ENCODE measurements at places on chromosomes 6 and 20. TPM values are rescaled to one million over a fixed set of nuclear protein-coding genes. Genes with fewer than 3 reads are reported as not detected.

Gene ULBP3
- total RNA-seq, result 11.2 TPM

Gene ANKRD66
- not detected for total RNA-seq

Gene B3GALT4
- total RNA-seq, result 3.8 TPM

Gene PPP1R16B
- total RNA-seq, result not detected

Gene COL9A3
- not detected for total RNA-seq

Gene FKBP1A
- total RNA-seq, result 154 TPM

Gene WFDC2
- total RNA-seq, result not detected

Gene KIF6
- total RNA-seq, result 1.4 TPM

Gene GPX5
- total RNA-seq, result not detected

Gene TOX2
- 0.88 TPM for total RNA-seq

- DNase-seq, result no peak
Observed at GRCh38 chr6:129521946-129522345, 188.0 kb downstream of the ARHGAP18 start.

GRCh38 chr6:34201455-34202107, 35.1 kb upstream of the HMGA1 start:
- no peak for DNase-seq

DNA sequence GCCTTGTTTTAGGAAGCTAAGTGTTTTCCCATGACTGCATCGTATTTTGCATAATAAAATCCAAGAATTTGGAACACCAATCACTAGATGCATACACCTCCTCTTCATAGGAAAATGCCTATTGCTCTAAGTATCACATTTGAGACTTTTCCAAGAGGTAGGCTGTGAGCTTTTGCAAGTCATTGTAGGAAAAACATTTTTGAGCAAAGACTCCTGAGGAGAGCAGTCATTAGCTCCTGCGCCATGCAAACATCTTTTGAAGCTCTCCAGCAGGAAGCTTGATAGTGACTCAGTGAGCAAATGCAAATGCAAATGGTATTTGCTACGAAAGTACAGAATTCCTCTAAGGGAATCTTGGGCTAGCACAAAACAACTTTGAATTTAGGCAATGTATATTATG, 750.4 kb downstream of the QKI start:
- no peak for DNase-seq

DNA sequence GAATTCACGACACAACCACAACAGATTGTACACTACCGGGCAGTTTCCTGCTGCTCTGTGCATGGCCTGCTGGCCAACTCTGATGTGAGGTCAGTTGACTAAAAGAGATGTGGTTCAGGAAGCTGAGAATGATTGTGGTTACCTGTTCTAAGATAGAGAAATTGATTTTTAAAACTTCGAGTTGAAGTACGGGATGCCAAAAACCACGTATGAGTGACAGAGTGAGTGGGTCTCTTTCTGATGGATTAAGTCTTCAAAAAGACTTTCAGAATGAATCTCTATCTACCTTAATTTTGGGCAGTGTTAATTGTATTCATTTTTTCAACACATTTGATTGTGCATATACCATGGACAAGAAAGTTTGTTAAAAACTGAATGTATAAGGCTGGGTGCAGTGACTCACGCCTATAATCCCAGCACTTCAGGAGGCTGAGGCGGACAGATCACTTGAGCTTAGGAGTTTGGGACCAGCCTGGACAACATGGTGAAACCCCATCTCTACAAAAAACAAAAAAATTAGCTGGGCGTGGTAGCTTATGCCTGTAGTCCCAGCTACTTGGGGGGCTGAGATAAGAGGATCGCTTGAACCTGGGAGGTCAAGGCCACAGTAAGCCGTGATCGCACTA, 121.2 kb downstream of the SGK1 start:
- DNase-seq, result no peak

- no peak for DNase-seq
Observed at GRCh38 chr20:63785691-63786131, 45.4 kb downstream of the ZBTB46 start.

DNA sequence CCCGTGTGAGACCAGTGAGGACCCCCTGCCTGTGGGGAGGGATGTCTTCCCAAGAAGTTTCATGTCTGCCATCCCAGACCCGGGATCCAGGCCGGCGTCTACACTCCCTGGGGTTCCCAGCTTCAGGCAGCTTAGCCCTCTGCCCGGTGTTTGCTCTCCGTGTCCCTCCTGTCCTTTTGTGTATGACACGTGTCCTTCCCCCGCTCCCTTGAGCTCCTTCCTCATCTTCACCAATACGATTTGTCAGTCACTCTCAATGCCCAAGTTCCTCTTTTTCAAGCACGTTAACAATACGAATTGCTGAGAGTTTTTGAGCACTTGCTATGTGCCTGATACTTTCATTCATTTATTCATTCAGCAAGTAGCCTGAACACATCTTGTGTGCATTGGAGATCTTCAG, 115.6 kb upstream of the PTPN1 start:
- DNase-seq, result no peak

DNA sequence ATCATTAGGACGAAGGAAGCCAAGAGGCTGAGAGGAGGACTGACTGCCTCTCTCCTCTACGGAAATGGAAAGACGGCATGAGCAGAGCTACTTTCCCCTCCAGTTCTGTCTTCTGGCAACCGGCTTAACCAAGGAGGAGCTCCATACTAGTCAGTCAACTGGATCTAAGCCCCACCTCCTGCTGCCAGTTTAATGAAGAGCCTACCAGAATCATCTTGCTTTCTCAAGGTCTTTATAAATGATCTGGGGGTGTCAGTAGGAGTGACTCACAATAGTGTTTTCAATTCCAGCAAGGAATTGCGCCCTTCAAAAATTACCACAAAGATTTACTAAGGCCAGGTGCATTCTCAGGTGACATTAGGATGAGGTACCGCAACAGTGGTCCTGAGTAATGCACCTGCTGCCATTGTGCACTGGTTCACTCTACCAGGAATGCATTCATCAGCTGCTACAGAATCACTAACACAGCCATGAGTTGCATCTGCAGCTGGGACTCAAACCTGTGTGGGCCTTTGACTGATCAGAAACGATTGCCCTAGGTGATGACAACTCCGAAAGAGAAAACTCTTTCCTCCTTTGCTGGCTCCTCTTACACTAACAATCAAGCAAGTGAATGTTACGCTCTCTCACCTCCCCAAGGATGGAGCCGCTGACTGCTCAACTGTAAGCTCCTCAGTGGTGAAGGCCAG, 2.8 kb downstream of the UQCC2 start:
- no peak for DNase-seq

DNA sequence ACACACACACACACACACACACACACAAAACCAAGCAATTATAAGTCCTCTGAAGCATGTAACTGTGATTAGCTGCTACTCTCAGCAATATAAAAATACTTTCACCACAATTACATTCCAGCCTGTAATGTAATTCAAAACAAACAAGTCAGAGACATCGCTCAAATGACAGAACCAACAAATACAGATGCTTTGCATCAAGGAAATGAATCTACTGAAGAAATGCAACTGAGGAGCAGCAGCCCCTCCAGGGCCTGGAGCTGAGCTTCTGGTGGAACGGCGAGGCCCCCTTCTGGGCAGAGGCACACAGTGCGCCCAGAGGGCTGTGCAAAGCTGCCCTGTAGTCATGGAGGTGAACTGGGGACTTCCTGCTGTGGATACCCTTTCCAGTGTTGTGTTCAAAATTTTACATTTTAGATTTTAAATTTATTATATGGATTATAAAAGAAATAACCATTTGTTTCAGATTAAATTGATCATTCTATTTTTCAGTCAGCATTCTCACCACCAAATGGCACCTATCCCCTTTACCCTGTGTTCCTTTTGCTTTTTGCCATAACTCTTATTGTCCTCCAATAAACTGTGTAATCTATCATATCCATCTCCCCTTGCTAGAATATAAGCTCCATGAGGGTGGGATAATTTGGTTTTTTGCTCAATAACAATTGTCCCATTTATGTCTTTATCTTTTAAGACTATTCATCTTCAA, 23.2 kb downstream of the ADAT2 start:
- DNase-seq, result peak; percentile 89

- no peak for DNase-seq
Observed at GRCh38 chr6:130211691-130212090, 11.1 kb downstream of the SAMD3 start.

GRCh38 chr20:62776692-62777527, 19.4 kb upstream of the MRGBP start:
- no peak for DNase-seq

DNA sequence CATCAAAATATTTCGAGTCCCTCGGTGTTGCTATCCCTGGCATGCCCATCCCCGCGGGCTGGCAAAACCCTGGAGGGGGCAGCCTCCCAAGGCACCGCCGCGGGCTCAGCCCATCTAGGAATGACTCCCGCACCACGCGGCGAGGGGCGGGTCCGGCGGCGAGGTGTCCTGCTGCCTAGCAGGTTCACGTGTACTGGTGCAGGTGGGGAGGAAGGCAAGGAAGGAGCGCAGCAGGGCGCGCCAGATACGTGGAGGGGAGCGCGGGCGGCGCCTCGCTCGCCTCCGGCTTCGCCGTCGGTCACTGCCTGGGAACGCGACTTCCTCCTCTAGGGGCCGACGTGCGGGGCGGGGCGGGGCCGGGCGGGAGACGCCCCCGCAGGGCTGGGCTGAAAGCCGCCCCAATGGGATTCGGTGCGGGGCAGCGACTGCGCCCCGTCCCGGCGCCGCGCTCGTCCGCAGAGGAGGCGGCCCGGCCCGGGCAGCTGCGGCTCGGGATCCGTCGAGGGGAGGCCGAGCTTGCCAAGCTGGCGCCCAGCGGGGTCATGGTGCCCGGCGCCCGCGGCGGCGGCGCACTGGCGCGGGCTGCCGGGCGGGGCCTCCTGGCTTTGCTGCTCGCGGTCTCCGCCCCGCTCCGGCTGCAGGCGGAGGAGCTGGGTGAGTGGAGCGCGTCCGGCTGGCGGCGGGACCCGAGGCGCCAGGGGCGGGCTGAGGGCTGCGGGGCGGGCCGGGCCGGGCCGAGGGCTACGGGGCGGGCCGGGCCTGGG, at the start of gene DCBLD1:
DCBLD1 (plus strand) TSS at position 435 of the 764 bp plus-strand sequence; CDS start at position 543, 108 bp downstream.
- peak; percentile 99 for DNase-seq

GRCh38 chr20:32391003-32391402, 32.9 kb downstream of the ASXL1 start:
- DNase-seq, result no peak

GRCh38 chr6:142478117-142478516, 176.3 kb downstream of the ADGRG6 start:
- DNase-seq, result no peak

DNA sequence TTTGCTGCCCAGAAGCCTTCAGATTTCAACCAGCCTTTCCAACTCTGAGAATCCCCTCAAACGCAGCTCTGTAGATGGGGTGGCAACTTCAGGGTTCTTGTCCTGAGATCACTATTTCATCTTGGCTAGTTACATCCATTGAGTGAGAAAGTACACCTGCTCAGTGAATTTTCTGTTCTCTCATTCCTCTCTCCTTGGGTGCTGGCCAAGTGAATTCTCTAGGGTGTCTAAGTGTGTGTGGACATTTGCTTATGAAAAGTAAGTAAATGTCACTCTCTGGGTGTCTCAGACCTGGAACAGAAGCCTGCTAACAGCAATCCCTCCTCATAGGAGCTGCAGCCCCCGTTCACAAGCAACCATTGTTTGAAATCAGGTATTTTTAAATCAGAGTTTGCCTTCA, 3.8 kb downstream of the RIN2 start:
- DNase-seq, result no peak

- DNase-seq, result no peak
Observed at GRCh38 chr6:47016261-47016660, 25.9 kb downstream of the ADGRF1 start.

DNA sequence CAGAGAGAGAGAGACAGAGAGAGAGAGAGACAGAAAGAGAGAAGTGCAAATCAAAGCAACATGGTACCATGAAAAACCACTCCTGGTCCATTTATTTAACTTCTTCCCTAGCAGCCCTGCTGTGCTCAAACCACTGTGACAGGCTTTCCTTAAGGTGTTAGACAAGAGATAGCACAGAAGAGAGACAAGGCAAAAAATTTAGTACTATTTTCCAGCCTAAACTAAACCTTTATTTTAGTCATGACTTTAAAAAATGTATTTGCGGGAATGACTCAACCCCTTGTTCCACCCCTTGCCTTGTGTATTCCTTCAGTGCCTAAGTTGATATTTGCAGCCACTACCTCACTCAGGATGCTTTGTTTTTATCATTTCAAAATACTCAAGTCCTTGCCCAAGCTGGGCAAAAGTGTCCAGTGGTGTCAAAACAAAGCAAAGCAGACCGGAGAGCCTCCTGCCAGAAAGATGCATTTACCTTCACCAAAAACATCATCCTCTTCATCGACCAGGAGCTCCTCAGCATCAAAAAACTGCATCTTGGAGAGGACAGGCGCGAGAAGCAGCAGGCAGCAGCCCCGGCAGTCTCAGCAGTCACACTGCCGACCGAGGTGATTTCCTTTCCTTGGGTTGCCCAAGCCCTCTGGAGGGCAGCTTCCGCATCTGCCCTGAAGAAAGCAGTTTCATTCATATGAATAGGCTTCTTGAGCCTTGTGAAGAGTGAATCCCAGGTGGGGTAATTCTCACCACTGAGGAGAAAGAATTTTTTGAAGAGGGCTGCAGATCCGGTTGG, at the start of gene RIPOR2:
RIPOR2 (minus strand) TSS at position 595 of the 787 bp plus-strand sequence; CDS start at position 533, 62 bp downstream.
- DNase-seq, result peak; percentile 51

- peak; percentile 55 for DNase-seq
Observed at GRCh38 chr6:39029156-39030011, 19.2 kb upstream of the GLP1R start.

- peak; percentile 92 for DNase-seq
Observed at GRCh38 chr6:34531580-34532201, 24.4 kb downstream of the SPDEF start.

DNA sequence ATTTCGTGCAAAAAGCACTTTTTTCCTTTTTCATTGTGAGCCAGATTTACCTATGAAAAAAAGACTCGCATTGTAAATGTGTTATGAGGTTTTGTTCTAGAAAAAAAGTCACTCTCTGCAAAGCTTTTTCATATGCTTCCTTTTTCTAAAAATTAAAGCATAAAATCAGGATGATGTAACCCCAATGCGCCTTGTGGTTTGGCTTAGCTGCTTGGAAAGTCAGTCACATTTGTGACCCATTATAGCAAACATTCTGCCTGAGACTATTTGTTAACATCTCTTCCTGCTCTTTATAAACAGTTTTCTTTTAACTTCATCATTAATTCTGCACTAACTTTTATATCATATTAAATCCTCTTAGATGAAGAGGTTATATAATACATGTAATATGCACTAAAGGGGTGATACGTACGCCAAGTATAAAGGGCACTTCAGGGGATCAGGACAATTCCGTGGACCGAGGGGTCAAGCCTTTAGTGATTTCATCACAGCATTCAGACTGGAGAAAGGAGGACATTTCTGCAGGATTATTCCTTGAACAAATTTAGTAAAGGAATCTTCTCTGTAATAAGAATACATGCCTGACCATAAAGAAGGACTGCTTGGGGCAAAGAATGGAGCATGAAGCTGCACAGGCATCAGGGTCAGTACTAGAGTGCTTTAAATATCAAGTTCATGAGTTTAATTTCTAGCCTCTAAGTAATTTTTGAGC, 48.1 kb upstream of the SMLR1 start:
- no peak for DNase-seq

- DNase-seq, result peak; percentile 86
Observed at GRCh38 chr20:1415667-1416468, 23.0 kb upstream of the FKBP1A start.

Measured in osteoblast (primary cell).